ENCODE measurements at places on chromosomes 6 and 20.
A peak's percentile ranks its signal among the peaks of the same experiment; 100 is the strongest.

DNA sequence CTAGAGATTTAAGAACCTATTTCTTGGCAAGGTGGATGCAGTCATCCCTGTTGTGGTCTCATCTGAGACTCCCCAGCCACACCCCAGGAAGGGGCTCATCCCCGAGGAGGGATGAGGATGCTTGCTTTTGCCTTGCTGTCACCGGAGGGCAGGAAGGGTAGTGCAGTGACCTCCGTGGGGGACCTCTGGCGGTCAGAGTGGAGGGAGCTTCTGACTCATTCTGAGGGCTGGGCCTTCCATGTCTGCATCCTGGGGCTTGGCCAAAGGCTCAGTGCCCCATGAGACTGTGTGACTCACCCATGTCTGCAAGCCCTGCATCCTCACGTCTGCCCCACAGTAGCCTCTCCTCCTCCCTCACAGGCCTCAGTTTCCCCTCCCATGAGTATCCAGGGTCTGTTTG is 38.7 kb downstream of the UQCC2 start:
- DNase-seq, result no peak

DNA sequence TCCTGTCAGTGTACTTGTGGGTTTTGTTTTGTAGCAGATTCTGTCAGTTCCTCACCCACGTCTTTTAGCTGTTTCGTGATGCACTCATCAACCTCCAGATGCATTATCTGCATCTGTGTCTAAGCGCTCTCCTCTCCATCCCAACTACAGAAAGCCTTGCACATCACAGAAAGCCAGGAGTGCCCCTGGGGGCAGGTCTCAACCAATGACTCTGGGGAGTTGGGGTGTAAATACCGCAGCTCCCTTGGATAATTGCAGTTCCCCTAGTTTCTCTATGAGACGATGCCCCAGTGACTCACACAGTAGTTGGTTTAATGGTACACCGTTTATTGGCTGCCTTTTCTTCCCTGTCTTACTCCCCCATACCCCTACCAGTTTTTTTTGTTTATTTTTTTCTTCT is 158.1 kb downstream of the SOX4 start:
- DNase-seq, result no peak

DNA sequence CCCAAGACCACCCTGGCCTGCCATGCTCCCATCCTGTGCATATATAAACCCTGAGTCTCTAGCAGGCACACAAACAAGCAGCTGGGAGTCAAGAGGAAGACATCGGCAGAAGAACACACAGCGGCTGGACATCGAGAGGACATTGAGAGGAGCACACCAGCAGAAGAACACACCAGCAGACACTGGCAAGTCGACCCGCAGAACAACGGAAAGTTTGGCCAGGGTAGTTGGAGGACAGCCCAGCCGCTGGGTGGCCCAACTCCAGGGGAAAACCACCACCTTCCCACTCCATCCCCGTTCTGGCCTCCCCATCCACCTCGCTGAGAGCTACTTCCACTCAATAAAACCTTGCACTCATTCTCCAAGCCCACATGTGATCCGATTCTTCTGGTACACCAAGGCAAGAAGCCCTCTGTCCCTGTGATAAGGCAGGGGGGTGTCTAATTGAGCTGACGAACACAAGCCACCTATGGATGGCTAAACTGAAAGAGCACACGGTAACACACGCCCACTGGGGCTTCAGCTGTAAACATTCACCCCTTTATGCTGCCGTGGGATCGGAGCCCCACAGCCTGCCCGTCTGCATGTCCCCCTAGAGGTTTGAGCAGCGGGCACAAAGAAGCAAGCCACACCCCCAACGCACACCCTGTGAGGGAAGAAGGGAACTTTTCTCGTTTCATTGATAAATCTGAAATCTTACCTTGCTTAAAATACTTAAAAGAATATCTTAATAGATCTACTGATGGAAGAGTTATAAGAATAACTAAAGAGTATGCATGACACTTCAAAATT is 13.8 kb downstream of the TMX4 start:
- no peak for DNase-seq

DNA sequence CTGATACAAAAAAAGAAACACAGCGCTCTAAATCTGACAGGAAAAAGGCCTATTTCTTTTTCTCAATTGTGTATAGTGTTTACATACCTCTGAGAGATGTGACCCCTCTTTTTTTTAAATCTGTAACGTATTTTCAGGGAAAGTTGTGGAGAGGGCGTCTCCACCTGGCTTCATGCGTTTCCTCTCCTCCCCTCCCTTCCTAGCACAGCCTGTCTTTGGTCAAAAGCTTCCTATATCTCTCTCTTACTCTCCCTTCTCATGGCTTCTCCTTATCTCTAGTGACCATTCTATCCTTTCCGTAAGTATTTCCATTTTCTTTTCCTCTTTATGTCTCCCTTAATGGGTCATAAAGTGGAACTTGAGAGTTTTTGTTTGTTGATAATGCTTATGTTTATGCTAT is 458.9 kb downstream of the HACE1 start:
- no peak for DNase-seq

DNA sequence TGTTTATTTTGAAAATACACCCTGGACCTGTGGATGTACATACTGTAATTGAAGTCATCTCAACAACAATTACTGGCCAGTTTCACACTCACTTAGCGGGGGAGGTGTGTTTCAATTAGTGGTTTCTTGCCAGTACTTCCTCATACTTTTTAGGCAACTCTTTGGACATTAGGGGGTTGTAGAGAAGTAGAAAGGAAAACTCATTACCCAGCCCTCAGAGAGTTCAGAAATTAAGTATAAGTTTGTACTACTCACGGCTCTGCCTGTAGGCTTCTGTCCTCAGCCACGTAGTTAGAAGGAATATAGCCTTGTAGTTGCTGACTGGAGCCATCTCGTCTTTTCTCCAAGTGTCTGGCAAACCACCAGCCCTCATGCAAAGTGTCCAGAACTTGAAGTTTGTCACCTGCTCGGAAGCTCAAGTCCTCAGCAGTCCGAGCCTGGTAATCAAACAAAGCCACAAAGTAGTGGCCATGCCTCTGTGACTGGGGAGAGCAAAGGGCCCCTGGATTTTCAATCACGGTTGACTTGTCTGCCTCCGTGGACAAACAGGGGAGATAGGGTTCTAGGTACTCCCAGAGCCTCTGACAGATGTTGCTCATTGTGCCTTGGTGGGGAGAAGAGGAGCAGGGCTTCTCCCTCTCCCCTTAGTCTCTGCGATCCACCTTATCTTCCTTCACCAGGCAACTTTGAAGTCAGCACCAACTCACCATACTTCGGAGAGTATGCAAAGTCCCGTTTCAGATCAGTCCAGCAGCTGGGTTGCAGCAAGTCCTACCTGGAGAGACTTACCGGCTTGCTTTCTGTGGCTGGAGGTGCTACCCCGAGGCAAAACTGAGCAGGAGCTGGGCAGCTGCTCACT is 749 bp downstream of the FRK start:
- no peak for DNase-seq

- DNase-seq, result no peak
Observed at GRCh38 chr20:56631990-56632327, 2.9 kb downstream of the TFAP2C start.

DNA sequence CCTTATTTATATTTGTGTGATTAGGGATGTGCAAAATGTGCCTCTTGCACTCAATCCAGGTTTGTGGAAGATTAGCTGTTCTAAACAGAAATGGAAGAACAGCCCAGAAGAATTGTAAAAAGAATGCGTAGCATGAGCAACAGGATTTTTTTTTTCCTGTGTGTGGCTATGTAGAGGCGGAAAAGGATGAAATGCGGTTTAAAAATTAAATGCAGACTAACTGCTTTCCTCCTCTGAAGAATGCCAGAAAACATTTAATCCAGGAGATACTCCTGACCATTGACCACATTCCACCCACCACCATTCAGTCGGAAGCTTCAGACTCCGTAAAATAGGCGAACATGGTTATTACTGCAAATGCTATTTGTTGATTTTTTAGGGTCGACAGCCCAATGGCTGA is 83.4 kb downstream of the BMP6 start:
- no peak for DNase-seq

GRCh38 chr20:46144432-46145025 is 26.4 kb downstream of the CD40 start:
- DNase-seq, result no peak

- DNase-seq, result no peak
Observed at GRCh38 chr6:106556368-106556960, 72.8 kb downstream of the RTN4IP1 start.

- DNase-seq, result no peak
Observed at GRCh38 chr20:387520-387919, 7.0 kb downstream of the TRIB3 start.

DNA sequence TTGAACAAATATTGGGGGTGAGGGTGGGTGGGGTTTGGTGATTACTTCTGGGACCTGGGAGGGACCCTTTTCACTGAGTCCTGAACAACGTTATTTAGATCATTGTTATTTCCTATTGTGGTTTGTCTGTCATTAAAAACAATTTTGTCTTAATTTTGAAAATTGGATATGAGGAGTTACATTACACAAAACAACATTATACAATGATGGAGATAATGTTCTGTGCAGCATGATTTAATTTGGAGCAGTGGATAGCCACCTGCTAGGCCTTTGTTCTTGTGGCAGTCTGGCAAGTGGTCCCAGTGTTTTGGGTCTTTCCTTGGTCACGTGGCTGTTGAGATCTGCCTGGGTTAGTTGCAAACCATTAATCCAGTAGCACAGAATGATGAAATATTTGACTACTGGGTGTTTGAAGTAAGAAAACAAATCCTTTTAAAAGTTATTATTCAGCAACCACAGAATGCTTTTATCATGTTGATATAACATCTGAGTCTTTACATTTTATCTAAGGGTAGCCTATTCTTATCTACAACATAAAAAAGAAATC is 172.8 kb downstream of the CDKAL1 start:
- DNase-seq, result no peak

DNA sequence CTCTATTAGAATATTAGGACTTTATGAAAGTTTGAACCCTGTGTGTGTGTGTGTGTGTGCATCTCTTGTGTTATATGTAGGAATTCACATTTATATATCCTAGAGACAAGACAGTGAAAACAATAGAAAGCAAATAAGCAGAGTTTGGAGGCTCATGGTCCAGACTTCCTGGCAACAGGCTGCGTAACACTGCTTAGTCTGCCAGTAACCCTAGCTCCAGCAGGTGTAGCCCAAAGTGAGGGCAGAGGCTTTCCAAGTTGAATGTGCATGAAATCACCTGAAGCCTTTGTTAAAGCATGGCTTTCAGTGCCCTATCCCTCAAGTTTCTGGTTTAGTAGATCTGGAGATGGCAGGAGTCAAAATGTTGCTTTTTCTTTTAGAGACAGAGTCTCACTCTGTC is 569.9 kb downstream of the KIF16B start:
- DNase-seq, result no peak

GRCh38 chr20:14700639-14700960 is 363.2 kb upstream of the FLRT3 start:
- no peak for DNase-seq

DNA sequence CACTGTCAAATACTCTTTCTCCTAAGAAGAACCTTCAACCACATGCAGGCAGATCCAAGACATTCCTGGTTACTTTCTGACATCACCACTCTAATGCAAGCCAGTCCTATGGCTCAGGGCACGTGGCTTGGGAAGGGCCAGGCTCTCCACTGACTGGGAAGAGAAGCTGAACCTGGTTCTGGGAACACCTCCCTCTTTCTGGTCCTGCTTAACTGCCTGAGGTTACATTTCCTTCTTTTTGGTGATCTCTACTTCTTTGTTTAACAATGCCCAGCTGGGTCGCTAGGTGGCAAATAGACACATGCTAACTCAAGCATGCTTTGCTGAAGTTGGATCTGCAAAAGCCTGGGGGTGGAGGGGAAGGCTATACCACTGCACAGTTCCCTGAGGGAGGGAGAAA is 249.8 kb downstream of the GMDS start:
- no peak for DNase-seq

GRCh38 chr6:145906144-145906543 is 58.0 kb downstream of the SHPRH start:
- no peak for DNase-seq

DNA sequence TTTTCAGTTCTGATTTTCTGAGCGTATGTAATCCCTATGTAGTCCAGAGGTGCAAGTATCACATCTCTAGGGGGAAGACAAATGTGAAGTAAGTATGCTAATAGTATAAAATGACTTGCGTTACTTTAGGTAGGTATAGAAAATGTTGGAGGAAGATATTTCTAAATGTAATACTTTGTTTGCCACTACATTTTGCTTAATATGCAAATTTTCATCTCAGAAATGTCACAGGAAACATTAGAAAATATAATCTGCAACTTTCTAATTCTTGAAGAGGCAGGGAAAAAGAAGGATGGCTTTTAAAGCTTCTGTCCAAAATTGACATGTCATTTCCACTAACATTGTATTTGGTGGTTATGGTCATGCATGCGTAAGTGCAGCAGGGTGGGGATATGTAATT is 85.6 kb downstream of the CD2AP start:
- DNase-seq, result no peak

DNA sequence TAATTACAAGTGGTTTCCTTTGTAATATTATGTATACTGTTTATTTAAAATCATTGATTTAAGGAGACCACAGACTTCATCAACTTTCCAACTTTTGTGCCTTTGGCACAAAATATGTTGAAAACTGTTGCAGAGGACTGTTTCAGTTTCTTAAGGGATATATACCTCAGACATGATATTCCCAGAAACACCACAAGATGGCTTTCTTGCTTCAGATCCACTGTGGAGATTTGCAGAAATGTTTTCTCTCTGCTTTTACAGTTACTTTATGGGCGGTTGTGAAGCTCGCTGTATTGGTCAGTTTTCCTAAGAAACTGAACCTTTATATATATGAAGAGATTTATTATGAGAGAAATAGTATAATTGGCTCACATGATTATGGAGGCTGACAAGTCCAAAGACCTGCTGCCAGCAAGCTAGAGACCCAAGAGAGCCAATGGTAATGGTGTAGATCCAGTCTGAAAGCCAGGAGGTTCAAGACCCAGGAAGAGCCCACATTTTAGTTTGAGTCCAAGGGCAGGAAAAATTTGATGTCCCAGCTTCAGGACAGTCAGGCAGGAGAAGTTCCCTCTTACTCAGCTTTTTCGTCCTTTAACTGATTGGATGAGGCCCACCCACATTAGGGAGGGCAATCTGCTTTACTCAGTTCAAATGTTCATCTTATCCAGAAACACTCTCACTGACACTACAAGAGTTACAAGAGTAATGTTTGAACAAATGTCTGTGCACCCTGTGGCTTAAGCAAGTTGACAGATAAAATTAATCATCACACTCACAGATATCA is 12.8 kb downstream of the ME1 start:
- DNase-seq, result no peak

GRCh38 chr6:126682440-126682839 is 342.5 kb downstream of the CENPW start:
- no peak for DNase-seq

GRCh38 chr6:26017632-26017966 is 55.0 kb downstream of the TRIM38 start:
- peak; percentile 77 for DNase-seq

DNA sequence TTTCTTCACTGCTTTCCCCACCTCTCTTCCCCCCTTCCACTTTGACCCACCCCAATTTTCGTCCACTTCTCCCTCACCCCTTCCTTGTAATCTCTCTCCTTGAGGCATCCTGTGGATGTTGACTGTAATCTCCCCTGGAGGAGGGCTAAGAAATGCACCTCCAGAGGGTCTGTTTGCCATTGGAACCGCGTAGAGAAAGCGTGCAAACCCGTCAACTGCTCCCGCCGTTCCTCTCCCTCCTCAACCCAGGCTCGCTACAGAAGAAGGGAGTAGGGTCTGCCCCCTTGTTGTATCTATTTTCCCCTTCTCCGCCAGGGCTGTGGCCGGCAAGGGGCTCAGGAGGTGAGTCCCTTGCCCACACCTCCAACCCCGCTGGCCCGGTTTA is 502 bp upstream of the HTR1E start:
- no peak for DNase-seq

- no peak for DNase-seq
Observed at GRCh38 chr6:25279748-25280343, 672 bp downstream of the CARMIL1 start.

- DNase-seq, result no peak
Observed at GRCh38 chr20:19808498-19808897, 50.4 kb downstream of the RIN2 start.

Measured in activated CD4-positive, alpha-beta T cell treated with anti-CD3 and anti-CD28 coated beads, Interleukin-2, amount 50 U/mL, for 4 hours (primary cell).